ENCODE measurements at places on chromosomes 2 and 18.

DNA sequence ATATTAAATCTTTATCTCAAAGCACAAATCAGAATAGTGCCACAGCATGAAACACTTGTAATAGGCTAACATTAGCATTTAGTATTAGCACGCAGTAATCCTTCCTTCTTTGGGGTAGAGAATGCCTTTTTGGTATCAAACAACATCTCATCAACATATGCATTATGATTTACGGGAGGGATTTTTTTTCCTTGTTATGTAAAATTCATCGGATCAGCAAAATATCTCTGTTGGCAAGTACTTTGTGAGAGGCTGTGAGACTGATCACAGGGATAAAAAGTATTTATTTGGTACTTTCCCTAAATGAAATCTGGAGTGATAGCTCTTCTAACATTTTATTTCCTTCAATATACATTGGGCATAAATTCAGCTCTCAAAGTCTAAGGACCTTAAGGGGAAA lies 68.4 kb upstream of the TMEM178A start:
- no peak for DNase-seq

DNA sequence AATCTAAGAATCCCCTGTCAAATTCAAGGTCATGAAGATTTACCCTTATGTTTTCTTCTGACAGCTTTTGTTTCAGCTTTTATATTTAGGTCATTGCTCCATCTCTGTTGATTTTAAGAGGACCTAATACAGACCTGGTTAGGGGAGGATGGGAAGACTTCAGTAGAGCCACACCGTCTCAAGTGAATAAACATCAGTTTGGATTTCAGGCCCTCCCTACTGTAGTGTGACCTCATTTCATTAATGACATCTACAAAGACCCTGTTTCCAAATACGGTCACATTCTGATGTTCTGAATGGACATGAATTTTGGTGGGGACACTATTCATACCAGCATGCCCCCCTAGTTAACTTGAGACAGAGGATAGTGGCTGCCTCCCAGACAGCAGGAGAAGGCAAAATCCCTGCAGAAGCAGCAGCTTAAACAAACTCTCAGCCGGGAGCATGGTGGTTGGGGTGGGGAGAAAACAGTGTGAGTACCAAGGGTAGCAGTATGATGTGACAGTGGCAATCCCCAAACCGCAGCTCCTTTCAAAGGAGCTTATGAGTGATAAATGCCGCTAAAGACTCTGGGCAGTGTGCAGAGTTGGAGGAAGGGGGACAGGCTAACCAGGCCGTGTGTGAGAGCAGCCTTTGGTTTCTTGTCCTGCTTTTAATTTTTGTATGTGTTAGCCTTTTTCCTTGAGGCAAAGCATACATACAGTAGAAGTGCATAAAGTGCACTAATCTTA lies 65.9 kb upstream of the TNP1 start:
- DNase-seq = no peak

DNA sequence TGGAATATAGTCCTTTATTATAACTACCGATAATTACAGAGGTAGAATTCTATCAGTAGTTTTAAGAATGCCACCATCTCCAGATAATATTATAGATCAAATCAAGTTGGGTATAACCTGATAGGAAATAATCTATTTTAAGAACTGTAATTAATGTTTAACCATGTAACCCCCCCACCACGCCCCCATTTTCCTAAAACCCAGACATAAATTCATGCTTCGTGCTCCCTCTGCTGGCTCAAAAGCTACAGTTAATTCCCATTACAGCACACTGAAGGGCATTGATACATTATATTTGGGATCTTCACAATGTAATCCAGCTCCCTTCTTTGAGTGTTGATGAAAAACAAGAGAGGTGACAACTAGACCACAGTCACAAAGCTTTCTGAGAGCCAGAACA lies 228.0 kb upstream of the SMAD7 start:
- DNase-seq = peak; percentile 32

GRCh38 chr18:24491927-24492834 lies 31.7 kb downstream of the HRH4 start:
- no peak for DNase-seq

DNA sequence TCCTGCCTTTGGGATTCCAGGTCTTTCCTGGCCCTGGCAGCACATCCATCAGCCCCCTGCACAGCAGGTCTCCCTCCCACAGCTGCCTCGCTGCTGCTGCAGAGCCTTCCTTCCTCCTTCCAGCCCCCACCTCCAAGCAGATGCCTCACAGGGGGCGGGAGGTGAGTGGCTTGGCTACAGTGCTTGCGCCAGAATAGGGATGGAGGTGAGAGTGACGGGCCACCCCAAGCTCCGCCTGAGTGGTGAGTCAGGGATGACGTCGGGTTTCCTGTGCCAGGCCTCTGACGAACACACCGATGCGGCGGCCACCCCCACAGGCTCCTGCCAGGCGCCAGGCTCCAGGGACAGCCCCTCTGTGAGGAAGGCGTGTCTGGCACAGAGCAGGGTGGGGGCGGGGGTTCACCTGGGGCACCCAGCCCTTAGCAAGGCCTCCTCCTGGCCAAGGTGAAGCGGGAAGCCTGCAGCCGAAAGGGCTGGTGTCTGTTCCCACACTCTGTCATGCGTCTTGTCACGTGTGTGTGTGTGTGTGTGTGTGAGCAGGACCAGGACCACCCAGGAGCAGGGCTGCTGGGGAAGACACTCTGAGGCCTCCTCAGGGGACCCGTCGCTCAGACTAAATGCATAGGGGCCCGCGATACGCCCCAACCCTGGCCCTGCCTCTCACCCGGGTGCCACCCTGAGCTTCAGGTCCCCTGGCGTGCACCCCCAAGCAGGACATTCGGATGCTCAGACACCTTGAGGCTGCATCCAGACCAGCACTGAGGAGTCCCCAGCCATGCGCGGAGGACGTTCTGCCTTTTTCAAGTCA lies 3.4 kb upstream of the DUSP2 start:
- peak; percentile 97 for DNase-seq

DNA sequence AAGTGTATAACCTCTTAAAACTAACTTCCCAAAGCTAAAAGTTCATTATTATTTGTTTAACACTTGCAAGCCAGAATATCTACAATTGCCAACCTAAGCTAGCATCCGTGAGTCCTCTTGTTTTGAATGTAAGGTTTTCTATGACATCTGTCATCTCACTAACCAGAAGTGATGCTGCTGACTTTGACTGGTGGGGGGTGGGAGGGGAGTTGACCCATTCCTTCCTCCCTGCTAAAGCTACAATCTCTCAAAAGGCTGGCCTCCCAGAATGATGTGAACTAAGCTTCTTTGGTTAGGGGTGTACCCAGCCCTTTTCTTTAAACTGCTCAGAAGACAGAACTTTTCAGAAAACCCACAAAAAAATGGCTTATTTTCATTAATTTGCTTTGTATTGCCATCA lies 280.6 kb downstream of the ZEB2 start:
- DNase-seq = no peak

GRCh38 chr2:219010162-219010756 lies 17.0 kb upstream of the CRYBA2 start:
- peak; percentile 20 for DNase-seq

DNA sequence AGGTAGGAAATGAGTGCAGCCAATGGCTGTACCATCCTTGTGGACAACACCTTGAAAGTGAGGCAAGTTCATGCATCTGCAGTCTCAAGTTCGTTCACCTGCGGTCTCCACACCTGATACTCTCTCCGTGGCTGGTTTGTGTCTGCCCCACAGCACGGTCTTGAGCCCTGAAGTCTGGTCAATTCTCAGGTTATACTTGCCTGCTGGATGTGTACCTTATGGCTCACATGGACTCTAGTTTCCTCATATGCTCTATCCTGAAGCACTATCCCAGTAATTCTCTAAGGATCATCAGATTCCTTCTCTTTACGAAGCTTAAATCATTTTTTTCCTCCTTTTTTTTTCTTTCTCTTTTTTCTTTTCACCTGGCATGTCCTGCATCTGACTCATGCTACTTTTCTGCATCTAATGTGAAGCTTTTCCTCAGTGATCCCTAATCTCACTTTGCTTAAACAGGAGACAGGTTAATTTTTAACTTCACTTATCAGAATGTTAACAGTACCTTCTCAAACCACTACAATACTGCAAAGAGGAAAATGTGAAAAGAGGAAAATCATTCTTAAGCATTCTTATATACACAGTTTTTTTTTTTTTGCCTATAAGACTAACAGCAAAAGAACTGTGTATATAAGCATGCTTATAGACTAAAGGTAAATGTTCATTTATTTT lies 511.2 kb downstream of the SOX11 start:
- no peak for DNase-seq

- DNase-seq = no peak
Measured at GRCh38 chr2:136215908-136216472, 98.0 kb upstream of the CXCR4 start.

- no peak for DNase-seq
Measured at GRCh38 chr2:164642268-164642667, 21.0 kb upstream of the GRB14 start.

DNA sequence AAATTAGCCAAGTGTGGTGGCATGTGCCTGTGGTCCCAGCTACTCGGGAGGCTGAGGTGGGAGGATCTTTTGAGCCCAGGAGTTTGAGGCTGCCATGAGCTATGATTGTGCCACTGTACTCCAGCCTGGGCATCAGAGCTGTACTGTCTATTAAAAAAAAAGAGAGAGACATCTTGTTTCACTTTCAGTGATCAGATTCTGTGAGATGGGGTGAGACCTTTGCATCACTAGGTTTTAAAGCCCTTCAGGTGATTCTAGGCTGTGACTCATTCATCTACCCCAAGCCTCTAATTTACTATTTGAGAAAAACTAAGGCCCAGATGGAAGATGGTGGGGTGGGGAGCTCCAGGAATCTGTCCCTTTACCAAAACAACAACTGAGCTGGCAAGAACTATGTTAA lies 7.1 kb downstream of the C2orf92 start:
- DNase-seq = no peak

- DNase-seq = no peak
Measured at GRCh38 chr2:47354013-47354847, 48.7 kb upstream of the MSH2 start.

DNA sequence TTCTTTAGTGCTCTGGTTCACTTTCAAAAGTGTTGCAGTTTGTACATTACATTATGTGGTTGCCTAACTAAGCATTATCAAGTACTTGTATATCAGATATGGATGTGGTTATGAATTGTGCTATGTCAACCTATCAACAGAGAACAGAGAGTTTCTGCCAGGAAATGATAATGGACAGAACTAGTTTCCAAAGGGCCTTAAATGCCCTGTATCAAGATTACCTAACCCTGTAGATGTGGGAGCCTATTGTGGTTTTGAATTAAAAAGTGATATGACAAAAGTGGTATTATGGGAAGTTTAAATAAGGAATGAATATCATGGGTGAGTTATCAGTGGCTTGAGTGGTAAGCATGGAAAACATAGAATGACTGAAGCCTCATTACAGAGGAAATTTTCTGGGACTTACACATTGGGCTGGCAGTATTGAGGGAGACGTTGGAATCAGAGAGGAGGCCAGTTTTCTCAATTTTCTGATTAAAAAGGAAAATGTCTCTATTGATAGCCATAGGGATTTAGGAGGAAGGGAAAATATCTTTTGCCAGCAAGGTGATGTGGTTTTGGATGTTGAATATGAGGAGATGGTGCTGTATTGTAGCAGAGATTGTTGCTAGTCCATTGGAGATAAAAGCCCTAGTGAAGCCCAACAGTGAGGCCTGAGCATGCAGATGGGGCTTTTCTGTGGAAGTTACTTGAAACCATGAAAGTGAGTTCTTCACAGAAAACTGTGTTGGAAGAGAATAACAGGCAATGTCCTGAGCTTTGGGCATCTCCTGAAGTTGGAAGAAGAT lies 140.7 kb downstream of the TTC27 start:
- DNase-seq = no peak

GRCh38 chr2:238160206-238161129 lies 1.7 kb downstream of the ERFE start:
- peak; percentile 31 for DNase-seq

- DNase-seq = no peak
Measured at GRCh38 chr18:55354795-55355194, 233.2 kb downstream of the TCF4 start.

GRCh38 chr18:44331656-44332570 lies 348.8 kb upstream of the SETBP1 start:
- DNase-seq = no peak

DNA sequence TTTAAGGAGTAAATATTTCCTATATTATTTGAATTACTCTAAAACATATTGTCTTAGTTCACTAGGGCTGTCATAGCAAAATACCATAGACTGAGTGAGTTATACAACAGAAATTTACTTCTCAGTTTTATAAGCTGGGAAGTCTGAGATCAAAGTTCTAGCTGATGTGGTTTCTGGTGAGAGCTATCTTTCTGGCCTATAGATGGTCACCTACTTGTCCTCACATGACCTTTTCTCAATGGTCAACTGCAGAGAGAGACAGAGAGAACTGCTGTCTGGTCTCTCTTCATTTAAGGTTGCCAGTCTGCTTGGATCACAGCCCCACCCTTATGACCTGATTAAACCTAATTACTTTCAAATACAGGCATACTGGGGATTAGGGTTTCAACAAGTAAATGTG lies 490.9 kb downstream of the FBXO15 start:
- no peak for DNase-seq

- no peak for DNase-seq
Measured at GRCh38 chr2:155525199-155525598, 807.3 kb downstream of the NR4A2 start.

DNA sequence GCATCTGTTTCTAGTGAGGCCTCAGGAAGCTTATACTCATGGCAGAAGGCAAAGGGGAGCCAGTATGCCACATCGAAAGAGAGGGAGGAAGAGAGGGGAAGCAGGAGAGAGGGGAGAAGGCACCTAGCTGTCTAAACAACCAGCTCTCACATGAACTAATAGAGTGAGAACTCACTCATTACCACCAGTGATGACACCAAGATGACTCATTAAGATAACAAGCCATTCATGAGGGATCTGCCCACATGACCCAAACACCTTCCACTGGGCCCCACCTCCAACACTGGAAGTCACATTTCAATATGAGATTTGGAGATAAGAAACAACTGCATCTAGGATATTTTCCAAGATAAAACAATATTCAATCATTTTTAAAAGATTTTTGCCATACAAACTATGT lies 753.9 kb upstream of the ZEB2 start:
- DNase-seq = no peak

DNA sequence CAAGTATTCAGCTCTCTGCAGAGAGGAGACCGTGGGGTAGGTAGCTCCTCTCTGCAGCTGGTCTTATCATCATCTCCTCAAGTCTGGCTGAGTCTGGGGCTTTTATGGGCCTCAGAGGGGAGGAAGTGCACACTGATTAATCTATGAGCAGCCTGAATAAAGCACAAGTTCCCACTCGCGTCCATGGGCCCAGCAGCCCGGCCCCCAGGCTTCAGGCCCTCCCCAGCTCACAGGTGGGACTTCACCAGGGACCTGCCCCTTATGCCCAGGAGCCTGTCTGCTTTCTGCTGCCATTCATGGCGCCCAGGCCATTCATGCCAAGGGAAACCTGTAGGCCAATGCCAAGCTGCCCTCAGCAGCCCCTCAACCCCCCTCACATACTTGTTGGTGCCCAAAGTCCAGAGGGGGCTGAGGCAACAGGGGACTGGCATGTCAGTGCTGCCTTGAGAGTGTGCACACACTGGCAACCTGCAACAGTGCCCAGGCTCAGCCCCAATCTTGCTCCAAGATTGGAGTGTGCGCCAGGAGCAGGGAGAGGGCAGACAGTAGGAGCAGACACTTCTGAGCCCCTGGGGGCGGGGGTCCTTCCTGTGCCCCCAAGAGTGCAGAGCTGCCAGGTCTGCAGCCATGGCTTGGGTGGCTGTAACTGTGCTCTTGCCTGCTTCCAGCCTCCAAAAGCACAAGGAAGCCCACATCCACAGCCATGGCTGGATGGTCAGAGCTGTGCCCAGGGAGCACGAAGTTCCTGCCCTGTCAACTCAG lies 375.6 kb upstream of the VWC2L start:
- DNase-seq = no peak

All from CD4-positive, alpha-beta T cell treated with Interleukin-17A for 4 hours (primary cell).